ENCODE measurements at places on chromosomes 2 and 18.

DNA sequence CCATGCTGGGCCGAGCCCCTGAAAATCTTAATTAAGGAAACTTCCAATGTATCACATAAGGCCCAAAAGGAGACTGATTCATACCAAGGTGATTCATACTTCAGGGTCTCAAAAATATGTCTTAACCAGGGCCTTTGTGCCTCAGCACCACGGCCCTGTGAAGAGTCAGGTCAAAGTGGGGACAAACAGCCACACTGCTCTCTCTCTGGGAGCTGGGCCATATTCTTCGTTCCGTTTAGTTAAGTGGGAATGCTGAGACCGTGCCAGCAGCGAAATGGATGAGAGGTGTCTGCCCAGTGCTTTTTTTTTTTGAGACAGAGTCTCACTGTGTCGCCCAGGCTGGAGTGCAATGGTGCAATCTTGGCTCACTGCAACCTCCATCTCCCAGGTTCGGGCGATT, 9.3 kb upstream of the PTMA start:
- DNase-seq = no peak

DNA sequence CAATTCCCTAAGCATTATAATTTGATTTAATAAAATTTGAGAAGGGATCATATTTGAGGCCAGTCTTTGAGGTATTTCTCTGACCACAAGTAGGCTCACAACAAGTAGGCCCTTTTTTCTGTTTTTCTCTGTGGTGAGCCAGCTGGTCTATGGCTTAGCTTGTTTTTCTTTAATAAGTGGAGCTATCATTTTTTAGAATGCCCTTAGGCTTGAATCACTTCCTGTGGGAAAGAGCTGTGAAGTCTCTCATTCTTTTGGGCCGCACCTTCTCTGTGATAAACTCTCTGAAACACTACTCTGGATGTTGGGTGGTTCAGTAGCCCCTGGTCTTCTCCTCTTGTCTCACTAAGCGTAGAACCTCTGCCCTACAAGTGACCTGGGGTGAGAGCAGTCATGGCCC, 235.9 kb downstream of the SUCLG1 start:
- DNase-seq = no peak

- no peak for DNase-seq
Measured at GRCh38 chr18:63363951-63364350, 3.1 kb downstream of the KDSR start.

DNA sequence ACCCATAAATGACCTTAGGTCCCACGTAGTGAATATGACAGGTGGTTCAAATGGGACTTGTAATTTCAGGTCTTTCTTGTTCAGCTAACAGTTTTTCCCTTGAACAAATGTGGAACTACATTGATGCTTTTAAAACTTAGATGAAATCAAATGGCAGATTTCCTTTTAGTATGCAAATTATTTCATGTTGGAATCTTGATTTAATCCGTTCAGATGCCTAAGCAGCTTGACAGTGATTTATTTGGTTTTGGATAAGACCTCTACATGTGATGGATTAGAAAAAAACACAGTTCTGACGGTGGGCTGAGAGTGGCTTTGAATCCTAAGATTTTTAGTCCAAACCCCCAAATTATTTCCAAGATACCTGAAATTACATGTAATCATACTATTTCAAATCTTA, 16.9 kb downstream of the SCYGR4 start:
- DNase-seq = no peak

DNA sequence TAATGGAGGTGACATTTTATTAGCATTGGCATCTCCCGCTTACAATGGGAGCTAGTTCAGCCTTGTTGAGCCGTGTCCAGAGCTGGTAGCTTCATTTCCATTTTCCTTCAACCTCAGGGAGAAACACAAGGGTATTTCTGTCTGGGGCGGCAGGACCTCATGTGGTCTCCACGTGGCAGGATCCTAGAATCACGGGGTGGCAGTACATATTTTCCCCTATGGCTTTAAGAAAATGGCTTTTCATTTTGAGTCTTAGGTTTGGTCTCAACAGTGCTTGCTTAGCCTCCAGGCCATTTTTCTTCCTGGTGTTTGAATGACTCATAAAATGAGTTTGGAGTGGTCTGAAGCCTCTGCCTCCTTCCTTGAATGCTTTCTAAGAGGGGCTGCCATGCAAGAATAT, 20.3 kb downstream of the CABLES1 start:
- DNase-seq = no peak

- peak; percentile 42 for DNase-seq
Measured at GRCh38 chr2:109260886-109261700, 132.1 kb downstream of the SH3RF3 start.

DNA sequence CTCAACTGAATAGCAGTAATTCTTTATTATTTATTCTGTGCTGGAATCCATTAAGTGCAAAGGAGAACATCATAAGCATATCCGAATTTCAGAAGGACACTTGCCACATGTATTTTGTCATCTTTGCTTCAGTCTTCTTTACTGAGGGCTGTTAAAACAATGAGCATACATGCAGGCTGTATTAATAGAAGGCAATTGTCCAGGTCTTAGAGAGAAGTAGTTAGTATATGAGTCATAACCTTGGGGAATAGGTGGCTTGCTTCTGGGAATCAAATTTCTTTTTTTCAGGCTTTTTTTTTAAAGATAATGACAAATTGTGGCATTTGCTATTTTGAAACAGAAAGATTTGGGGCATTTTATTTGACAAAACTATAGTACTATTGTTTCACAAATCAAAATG, 773.5 kb downstream of the CNTNAP5 start:
- no peak for DNase-seq

DNA sequence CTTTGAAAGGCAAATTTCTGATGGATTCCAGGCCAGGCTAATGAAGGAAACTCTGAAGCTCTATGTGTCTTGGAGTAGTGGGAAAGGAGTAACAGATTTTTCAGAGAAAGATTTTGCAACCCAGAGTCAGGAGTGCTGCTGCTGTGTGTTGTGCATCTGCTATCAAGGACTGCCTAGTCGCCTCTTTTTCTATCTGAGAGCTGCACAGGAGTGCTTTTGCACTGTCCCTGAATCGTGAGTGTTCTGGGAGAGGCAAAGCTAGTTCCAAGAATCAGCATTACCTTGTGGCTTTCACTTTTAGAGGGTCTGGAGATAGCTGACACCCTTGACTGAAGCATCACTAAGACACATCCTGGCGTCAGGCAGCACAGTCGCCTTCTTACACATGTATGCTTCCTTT, 336.4 kb downstream of the PARD3B start:
- no peak for DNase-seq

- DNase-seq = peak; percentile 71
Measured at GRCh38 chr2:230170532-230170931, 49.3 kb downstream of the SP110 start.

DNA sequence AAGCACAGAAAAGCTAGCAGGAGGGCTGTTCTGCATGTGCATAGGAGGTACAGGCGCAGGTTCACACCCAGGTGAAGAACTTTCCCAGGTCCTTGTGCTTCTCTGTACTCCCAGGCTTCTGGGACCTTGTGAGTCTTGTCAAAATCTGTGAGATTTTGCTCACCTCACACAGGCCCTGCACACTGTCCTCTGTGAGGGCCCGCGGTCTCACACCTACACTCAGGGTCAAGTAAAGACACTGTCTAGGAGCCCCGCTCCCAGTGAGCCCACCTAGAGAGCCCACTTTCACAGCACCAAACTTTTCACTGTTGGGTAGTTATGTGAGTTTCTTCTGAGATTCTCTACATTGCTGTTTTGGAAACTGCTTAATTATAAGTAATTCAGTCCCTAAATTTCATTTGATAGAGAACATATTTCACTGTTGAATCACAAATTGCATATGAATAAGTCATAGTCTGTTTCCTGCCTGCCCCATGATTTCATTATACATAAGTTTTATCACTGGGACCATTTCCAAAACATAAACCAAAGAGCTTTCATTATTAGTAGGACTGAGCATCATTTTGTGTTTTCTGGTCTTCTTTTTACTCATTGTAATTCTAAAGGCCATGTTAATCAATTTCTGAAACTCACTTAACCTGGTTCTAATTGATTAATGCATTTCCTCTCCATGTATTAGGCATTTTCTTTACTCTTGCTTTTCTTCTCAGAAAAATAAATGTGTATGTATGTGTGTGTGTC, 234.2 kb upstream of the SPOPL start:
- DNase-seq = no peak

GRCh38 chr2:219492575-219492974, 6.1 kb upstream of the GMPPA start:
- no peak for DNase-seq

- DNase-seq = no peak
Measured at GRCh38 chr2:85936421-85937068, 47.8 kb upstream of the ST3GAL5 start.

DNA sequence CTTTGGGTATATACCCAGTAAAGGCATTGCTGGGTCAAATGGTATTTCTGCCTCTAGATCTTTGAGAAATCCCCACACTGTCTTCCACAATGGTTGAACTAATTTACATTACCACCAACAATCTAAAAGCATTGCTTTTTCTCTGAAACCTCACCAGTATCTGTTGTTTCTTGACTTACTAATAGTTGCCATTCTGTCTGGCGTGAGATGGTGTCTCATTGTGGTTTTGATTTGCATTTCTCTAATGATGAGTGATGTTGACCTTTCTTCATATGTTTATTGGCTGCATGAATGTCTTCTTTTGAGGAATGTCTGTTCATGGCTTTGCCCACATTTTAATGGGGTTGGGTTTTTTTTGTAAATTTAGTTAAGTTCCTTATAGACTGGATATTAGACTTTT, 382.6 kb upstream of the ZNF804A start:
- no peak for DNase-seq

DNA sequence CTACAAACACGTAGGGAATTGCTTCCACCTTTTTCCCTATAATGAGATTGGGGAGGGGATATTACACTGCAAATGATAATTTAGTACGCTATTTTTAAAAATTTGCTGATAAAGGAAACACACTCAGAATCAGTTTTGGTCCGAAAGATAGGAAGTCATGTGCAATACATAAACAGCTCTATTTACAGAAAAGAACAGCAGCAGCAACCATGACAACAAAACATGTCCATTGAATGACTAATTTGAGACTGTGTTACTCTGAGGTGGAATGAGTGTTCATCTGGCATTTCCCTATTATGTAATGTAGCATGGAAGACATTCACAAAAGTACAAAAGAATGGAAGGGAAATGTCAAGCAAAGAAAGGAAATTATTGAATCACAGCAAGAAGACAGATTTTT, 337.2 kb downstream of the NBAS start:
- no peak for DNase-seq

GRCh38 chr2:5932556-5933469, 240.6 kb downstream of the SOX11 start:
- no peak for DNase-seq

GRCh38 chr2:191401287-191401686, 156.1 kb downstream of the MYO1B start:
- no peak for DNase-seq

DNA sequence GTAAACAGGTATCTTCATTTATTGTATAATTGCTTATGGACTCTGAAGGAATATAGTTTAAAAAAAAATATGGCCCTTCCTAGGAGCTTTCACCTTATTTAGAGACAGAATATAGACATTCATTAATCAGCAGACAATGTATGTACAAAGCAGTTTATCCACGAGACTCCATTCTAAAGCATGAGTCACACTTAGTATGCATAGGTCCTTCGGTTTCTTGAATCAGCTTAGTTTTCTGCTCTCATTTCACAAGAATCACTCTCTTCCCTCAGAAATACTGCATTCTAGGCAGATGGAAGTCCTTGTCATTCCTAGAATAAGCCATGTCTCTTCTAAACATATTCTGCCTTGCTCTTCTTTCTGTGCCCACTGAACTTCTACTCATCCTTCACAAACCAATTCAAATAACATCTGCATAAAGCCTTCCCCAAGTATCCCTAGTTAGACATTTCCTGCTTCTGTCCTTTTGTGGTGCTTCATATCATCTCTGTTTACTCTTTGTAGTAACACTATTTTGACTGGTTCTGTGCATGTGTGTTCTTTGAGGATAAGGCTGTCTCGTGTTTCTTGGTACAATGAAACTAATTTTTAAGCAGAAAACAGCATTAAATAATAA, 84.5 kb downstream of the PTRHD1 start:
- DNase-seq = no peak

All from SHP77 treated with DMSO at 0.1 percent for 48 hours (cell line).